ENCODE measurements at places on chromosomes 13 and 19.

DNA sequence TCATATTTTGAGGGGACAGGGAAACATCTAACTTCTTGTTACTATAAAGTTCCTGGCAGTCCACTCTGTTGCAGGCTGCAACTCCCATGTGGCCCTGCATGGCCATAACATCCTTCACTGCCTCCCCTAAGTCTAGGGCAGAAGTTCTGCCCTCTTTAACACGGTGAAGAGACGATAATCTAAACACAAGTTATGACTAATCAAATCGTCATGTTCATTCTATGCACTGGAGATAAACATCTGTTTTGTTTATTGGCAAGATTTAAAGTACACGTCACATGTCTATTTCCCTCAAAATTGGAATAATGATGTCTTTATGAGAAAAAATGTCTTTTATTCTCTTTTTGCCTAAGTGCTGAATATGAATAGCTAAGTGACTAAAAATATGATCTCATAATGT lies 1629.4 kb downstream of the PCDH9 start:
- DNase-seq: no peak

DNA sequence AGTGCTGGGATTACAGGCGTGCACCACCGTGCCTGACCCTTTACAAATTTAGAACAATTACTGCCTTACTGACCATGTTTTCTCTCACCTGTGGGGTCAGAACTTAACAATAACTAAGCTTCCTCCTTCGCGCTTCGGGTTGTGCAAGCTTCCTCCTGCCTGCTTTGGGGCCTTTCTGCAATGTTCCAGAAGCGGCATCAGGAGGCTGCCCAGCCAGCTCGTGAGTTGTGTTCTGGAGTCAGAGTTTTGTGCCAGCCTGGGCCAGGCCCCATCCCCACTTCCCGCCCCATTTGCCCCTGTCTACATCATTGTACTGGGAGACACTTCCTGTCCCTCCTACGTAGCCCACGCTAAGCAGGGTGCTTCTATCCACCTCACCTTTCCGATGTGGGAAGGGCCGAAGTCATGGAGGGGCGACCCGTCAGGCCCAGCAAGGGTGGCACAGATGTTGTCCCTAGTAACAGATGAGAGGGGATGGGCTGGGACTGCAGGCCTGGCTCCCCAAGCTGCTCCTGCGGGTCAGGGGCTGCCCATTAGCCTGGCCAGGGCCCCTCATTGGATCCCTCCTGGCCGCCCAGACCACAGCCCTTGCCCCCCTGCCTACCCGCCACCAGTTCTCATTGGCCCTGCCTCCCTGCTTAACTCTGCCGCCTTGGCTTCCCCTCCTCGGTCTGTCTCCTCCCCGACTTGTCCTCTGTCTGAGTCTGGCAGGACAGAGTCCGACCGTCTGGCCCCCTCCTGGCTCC lies 13.4 kb downstream of the UHRF1 start:
- DNase-seq: no peak

GRCh38 chr19:32437096-32437495 lies 31.5 kb downstream of the DPY19L3 start:
- no peak for DNase-seq

GRCh38 chr13:44259045-44260027 lies 114.3 kb upstream of the SERP2 start:
- DNase-seq: peak; percentile 100

GRCh38 chr19:9586764-9587163 lies 2.5 kb upstream of the ZNF121 start:
- peak; percentile 85 for DNase-seq

DNA sequence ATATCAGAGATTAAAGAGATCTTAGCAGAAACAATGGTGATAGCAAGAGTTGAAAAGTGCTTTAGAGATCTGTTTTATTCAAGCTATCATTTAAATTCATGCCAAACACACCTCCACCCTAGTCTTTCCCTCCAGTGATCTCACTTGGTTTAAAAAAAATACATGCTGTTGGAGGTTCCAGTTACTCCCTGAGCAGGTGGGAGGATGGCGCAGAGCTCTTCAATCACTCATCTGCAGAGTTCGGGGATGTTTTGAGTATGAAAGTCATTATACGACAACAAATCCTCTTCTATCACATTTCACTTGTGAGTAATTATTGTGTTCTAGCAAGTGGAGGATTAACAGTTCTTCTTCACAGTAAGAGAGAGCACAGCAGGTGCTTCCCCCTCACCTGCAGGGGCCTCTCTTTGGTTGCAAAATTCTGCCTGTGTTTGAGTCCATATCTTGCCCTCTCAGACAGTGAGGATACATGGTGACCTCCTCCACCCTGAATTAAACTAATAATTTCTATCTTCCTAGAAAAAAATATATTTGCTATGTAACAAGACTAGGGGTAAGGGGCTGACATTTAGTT lies 376.7 kb downstream of the LIG4 start:
- DNase-seq: no peak

- DNase-seq: peak; percentile 29
Measured at GRCh38 chr19:5690955-5691821, 1.1 kb downstream of the RPL36 start.
